ENCODE measurements at places on chromosomes 5 and 9.

DNA sequence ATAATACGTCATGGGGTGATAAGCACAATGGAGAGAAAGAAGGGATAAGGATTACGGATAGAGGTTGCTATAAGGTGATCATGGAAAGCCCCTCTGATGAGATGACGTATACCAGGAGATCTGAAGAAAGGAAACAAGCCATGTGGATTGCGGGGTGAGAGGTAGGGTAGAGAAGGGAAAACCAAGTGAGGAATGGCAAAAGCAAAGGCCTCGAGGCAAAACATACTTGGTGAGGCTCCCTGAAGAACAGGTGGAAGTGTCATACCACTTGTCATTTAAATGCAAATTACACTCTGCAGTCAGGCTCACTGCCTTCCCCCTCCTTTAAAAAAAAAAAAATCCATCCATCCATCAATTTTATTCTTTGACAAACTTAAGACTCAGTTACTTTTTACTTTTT, 420.8 kb downstream of the RAB3C start:
- no peak for DNase-seq

DNA sequence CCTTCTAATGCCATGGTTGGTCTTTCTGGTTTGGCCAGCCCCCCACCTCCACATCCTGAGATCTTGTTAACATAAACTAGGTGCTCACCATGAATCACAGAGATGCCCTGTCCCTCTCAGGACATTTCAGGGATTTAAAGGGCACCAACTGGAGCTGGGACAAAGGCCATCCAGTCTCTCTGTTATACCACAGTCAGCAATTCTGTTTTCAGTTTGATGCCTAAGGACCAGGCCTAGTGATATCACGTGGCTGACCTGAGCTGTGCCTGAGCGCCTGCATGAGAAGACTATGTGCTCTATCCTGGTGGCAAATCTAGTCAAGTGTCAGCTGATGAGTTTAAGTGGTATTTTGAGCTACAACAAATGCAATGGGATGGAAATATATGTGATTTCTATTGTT, 26.1 kb downstream of the SPIN1 start:
- DNase-seq, result no peak

GRCh38 chr5:97666783-97667182, 483.7 kb upstream of the RIOK2 start:
- DNase-seq, result no peak

DNA sequence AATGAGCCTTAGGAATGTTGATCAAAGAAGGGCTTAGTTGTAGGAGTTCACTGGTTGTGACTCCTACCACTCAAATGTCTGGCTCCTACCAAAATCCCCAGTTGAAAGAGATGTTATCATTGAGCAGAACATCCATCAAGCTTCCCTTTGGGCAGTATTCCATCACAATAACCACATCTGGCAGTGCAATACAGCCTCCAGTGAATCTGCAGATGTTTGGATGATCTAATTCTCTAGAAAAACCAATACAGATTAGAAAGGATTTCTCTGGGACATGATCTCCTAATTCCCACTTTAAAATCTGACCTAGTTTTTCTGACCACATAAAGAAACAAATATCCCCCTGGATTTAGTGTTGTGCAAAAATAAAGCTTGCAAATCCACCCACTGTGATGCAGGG, 81.6 kb downstream of the TMEM215 start:
- DNase-seq, result no peak

DNA sequence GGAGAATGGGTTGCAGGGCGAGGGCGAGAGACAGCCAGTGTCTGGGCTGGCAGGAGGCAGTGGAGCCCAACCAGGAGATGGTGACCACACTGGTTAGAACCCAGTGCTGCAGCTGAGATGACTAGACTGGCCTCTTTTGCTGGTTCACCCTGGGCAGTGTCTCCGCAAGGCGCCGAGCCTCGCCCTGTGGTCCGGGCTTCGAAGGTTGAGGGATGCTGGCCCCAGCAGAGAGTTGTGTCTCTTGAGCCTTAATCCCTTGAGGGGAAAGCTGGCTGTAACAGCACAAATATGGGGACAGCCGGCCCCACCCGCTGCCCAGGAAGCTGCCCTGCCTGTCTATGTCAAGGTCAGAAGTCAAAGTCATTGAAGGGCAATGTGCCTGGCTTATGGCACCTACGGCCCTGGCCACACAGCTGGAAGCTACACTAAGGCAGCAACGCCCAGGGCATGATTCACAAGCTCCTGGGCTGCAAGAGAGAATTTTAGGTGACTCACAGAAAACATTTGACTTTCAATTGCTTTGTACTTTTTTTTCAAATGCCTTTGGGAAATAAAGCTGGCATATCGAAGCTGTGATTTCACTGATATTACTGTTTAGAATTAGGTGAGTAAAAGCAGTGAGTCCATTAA, 33.3 kb downstream of the NKX2-5 start:
- DNase-seq, result no peak

DNA sequence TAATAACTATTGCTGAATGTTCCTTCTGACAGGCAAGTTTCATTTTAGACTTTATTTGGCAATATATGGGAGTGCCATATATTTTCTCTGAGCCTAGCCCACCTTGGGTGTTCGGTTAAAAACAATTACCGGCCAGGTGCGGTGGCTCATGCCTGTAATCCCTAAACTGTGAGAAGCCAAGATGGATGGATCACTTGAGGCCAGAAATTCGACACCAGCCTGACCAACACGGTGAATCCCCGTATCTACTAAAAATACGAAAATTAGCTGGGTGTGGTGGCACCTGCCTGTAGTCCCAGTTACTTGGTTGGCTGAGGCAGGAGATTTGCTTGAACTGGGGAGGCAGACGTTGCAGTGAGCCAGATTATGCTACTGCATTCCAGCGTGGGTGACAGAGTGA, 47.9 kb downstream of the TNFSF15 start:
- no peak for DNase-seq
